Ascending aorta (tissue), 2 donors: ENCODE measurements at places on chromosomes 4 and X.

DNA sequence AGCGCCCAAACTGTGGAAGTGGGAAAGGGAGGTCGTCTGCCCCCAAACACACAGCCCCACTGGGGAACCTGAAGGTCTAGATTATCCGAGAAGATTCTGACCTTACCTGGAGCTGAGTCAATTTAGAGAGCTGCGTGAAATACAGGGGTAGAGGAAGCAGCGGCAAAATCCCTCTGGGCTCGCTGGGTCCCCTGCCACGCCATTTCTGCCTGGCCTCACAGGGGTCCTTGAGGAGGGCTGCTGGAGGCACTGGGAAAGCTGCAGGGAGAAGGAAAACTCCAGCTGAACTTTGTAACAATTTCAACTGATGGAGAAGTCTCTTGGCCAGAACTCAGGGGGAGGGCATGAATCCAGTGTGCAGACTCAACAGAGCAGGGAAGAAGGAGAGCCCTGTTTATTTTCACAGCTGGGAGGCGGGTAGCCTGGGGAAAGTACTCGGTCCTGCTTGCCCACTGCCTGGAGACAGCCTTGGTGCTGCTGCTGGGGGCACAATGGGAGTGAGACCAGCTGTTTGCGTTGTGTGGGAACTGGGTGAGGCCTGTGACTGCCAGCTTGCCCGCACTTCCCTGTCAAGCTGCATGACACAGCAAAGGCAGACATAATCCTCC lies 93.2 kb upstream of the MAPK10 start:
- no peak for DNase-seq

GRCh38 chr4:165844161-165844560 lies 28.9 kb upstream of the TLL1 start:
- DNase-seq, result no peak

GRCh38 chr4:39305912-39306677 lies 60.1 kb downstream of the RFC1 start:
- DNase-seq, result no peak

GRCh38 chrX:150063674-150064073 lies 125.4 kb upstream of the EOLA2 start:
- no peak for DNase-seq

- no peak for DNase-seq
Measured at GRCh38 chr4:128320656-128321055, 33.0 kb upstream of the PGRMC2 start.

DNA sequence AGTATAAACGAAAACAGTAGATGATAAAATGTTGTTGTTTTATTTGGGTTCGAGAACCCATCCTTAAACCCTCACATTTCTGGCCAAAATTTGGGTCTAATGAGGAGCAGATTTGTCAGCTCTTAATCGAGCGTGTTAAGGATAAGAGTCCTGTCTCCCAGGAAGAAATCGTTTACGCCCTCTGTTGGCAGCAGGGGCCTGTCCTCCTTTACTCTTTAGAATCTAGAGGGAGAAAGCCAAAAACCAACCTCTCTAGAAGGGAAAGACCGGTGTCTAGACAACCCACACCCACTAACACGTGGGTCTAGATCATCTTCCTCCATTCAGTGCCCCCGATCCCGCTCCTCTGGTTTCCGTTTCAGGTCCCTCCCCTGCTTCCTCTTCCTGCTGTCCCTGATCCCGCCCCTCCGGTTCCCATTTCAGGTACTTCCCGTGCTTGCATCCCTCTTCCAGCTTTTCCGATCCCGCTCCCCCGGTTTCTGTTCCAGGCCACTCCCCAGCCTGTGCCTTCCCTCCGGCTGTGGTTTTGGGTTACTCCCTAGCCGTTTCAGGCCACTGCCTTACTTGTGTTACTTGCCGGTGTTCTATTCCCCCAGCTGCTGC lies 339.1 kb downstream of the PAPSS1 start:
- no peak for DNase-seq

- DNase-seq, result no peak
Measured at GRCh38 chr4:163109967-163110366, 56.7 kb downstream of the NAF1 start.
